CD8-positive, alpha-beta T cell (primary cell): ENCODE measurements at places on chromosomes 7 and 10. TPM values are rescaled to one million over a fixed set of nuclear protein-coding genes. Genes with fewer than 3 reads are reported as not detected.

DNA sequence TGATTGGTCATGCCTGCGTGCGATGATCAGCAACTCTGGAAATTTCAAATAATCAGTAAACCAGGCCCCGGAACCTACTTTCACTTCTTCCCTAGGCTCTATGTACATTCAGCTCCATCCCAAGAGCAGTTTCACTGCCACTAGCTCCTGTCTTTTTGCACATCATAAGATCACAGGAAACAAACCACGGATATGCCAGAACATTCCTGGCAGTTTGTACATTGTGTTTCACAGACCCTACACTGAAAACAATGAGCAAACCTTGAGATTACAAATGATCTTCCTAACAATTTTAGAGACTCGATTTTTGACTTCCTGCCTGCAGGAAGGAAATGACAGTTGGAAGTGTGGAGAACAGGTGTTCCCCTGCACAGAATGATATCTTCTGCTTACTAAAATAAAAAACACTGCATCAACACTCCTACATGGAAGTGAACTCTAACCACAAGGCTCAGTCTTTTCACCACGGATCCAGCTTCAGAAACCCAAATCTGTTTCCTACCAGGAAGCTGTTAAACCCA, 7.6 kb upstream of the TMEM236 start:
- DNase-seq: no peak

DNA sequence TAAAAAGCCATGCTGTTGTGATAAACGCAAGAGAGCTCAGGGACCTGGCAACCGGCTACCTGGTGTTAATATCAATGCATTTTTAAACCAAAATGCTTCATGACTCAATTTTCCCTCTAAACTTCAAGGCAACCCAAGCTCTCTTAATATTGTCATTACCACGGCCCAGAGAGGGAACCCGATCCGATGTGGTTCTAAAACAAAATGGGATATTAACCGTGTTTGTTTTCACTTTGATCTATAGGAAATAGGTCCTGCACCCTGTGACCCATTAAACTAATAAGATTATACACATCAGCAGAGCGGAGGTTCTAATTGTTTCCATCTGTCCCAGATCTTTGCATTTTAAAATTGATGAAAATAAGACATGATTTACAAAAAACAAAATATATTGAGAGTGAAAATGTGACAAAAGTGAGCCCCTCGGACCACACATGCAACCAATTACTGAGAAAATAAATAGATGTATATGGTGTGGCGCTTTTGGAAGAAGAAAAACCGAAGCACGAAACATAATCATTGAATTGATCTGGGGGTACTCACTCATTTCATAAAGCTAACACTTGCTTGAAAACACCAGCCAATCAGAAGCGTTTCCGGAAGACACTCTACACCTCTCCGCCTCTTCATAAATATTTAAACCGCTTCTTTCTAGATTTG, 290.3 kb upstream of the NFE2L3 start:
- no peak for DNase-seq

PGAM2 gene
- 1.1 TPM for total RNA-seq

DNA sequence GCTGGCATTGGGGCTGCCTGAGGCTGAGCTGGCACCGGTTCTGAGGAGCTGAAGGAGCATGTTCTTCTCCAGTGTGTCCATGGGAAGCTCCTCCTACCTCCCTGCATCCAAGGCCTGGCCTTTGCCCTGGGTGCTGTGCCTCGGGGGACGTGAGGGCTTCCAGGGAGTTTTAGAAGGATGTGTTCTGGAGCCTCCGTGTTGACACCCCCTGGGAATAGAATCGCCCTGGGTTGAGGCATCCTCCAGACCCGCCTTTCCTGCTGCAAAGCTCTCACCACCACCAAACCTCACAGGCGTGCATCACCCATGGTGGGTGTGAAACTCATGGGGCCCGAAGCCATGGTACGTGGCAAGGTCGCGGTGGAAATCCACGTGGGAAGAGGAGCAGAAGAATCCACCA, 95.4 kb downstream of the DYNC2I1 start:
- no peak for DNase-seq
